Activated T-helper 9 cell treated with anti-CD3 and anti-CD28 coated beads, Interleukin-2, amount 50 U/mL, for 16 hours (primary cell): ENCODE measurements at places on chromosomes 11 and 22.
A peak's percentile ranks its signal among the peaks of the same experiment; 100 is the strongest.

GRCh38 chr11:119486691-119487259, 63.8 kb upstream of the THY1 start:
- no peak for DNase-seq

- no peak for DNase-seq
Observed at GRCh38 chr11:17343907-17344306, 7.7 kb upstream of the NCR3LG1 start.

DNA sequence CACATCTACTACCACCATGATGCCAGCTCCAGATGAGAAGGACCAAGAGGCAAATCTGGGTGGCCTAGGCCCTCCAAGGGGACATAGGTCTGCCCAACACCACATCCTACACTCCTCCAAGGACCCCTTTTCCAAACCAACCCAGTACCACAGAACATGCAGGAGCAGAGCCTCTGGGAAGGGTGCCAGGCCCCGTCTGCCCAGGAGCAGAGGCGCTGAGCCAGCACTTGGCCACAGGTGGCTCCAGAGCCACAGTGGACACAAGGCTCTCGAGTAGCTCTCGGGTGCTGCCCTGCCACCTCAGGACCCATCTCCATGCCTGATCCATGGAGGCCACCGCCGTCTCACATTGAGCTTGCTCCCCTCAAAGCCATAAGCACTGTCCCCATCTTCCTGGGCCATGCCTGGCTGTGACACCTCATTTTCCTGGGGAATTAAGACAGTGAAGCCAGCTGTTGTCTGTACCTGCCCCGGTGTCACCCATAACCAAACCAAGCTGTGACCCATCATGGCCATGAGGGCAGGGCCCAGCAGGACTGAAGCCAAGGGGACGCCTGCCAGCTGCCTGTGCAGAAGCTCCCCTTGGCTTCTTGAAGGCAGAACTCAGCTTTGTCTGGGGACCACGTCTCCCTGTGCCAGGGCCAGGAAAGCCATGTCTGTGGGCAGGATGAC, 7.4 kb downstream of the MOB2 start:
- no peak for DNase-seq

GRCh38 chr22:42021571-42021970, 23.0 kb downstream of the WBP2NL start:
- no peak for DNase-seq

GRCh38 chr11:126154691-126155090, 56.8 kb downstream of the RPUSD4 start:
- no peak for DNase-seq

- DNase-seq = no peak
Observed at GRCh38 chr11:31879681-31880080, 68.6 kb upstream of the PAX6 start.

DNA sequence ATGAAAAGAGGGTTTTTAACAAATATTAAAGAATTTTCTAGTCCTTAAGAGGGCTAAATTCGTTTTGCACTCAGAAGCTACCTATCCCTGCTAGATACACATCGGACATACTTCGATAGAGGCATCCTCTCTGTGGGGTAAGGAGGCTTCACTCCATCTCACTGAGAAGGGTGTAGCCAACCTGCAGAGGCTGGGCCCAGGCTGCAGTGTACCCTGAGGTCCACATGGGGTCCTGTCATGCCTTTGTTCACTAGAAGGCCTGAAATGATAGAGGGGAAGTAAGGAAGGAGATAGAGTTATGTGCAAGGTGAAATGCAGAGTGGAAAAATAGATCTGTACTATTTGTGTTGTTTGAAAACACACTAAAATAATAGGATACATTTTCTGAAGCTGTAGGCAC, 45.6 kb downstream of the IGSF9B start:
- DNase-seq = no peak

DNA sequence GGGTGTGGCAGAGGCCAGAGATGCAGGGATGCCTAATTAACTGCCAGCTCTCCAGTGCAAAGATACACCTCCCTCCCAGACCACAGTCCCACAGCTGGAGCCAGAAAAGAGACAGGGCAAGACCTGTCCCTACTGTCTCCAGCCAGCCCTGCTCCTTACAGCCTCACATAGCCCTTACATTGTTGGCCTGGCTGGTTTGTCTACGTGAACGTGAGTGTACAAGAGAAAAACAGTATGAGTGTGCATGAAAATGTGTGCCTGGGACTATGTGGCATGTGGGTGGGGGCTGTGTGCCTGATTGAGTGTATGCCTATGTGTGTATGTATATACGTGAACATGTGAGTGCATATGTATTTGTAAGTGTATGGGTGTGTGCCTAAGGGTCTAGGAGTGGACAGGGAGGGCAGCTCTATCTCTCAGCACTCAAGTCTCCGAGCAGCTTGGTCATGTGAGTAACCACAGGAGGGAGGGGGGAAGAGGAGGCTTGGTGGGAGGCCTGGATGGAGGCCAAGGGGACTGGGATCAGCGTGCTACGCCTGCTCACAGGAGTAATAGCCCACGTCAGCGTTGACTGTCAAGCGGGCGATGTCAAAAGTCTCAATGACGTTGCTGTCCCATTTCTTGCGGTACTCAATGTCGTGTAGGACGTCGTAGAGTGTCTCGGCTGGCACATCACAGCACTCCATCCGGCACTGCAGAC, 6.6 kb upstream of the ARAP1 start:
- no peak for DNase-seq

GRCh38 chr11:27722117-27722952, 22.1 kb upstream of the BDNF start:
- DNase-seq = no peak

DNA sequence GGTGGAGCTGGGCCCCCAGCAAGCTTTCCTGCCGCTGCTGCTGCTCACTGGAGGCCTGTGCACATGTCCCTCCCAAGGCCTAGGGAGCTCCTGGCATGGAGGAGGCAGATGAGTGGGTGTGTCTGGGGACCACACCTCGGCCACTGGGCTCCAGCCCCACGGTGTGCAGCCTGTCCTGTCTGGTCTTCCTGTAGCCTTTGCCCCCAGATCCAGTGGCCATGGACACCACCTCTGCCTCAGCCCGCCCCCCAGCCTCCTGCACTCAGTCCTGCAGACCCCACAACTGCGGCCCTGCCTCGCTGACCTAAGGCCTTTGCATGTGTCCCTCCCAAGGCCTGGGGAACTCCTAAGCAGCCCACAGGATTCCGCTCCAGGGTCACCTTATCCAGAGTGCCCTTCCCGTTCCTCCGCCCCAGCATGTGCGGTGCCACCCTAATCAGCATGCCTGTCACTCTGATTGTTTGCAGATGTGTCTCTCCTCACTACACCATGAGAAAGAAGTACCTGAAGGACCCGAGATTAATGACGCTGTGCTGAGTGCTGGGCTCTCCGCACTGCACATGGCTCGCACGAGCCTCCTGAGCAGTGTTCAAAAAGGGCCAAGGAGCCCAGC, 8.6 kb downstream of the GAL start:
- no peak for DNase-seq

- DNase-seq = no peak
Observed at GRCh38 chr11:76161261-76161961, 44.9 kb downstream of the WNT11 start.

GRCh38 chr11:57483562-57483918, 23.2 kb downstream of the RTN4RL2 start:
- no peak for DNase-seq

- DNase-seq = no peak
Observed at GRCh38 chr11:70120674-70121073, 42.6 kb downstream of the ANO1 start.

DNA sequence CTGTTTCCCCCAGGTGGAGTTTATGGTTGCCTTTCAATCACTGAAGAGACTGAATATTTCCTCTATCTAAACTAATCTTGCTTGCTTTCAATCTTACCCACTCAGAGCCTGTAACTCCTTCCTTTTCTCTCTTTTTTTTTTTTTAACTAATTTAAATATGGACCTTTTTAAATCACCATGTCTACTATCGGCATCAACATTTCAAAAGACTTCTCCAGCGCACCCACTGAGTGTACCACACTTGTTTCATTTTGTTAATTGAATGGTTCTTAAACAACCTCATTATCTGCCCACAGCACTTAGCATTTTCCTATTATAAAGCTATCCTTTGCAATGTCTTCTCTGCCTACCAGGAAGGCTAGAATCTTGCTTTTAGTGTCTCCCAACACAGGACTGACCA, 1212.5 kb downstream of the LRRC4C start:
- DNase-seq = no peak

DNA sequence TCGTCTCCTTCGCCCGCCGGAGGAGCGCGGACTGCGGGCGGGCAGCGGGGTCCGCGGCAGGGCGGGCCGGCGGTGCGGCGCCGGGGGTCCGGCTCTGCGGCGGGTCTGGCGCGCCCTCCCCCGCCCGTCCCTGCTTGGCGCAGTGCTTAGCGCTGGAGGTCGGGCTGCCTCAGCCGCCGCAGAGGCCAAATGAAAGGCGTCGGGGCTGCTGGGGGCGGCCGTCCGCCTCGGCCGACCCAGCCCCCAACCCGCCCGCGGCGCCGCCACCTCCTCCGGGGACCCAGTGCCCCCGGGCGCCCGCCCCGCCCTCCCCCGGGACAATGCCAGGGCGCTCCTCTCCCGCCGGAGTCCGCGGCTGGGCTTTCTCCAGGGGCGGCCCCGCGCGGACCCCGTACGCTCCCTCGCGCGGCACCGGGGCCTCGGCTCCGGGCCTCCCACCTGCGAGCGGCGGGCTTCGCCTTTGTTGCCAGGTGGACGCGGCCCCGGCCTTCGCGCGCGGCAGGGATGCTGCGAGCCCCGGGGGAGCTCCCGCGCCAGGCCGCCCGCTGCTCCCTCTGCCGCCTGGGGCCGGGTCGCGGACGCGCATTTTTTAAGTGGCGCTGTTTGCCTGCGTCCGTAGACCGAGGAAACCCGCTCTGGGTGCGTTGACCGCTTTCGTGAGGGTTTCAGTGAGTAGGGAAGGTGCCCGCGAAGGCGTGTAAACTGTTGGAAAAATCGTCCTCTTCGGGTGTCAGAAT, 583 bp downstream of the APLP2 start:
- DNase-seq = peak; percentile 28

DNA sequence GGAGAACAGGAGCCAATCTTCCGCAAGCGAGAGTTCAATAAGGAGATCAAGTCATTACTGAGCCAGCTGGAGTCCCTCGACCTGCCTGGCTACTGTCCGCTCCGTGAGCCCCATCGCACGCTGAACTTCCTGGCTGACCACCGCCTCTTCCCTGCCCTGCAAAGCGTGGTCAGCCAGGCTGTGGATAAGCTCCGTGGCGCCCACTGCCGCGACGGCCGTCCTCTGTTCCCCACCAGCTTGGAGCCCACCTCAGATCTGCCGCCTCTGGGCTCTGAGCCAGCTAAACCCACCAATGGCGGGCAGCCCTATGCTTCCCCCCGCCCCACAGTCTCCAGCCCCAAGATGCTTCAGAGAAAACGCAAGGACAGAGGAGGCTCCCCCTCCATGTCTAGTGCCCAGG, 2.3 kb downstream of the CCDC116 start:
- no peak for DNase-seq

GRCh38 chr11:112174789-112175598, at the start of gene BCO2:
Gene BCO2 (plus strand): TSS chr11:112175512. CDS start chr11:112175602, 90 bp downstream.
- peak; percentile 3 for DNase-seq

GRCh38 chr11:108549319-108549885, 44.2 kb downstream of the EXPH5 start:
- no peak for DNase-seq

- DNase-seq = no peak
Observed at GRCh38 chr22:41831828-41832552, 915 bp upstream of the SREBF2 start.

GRCh38 chr22:27748349-27748748, 53.2 kb downstream of the MN1 start:
- DNase-seq = no peak

DNA sequence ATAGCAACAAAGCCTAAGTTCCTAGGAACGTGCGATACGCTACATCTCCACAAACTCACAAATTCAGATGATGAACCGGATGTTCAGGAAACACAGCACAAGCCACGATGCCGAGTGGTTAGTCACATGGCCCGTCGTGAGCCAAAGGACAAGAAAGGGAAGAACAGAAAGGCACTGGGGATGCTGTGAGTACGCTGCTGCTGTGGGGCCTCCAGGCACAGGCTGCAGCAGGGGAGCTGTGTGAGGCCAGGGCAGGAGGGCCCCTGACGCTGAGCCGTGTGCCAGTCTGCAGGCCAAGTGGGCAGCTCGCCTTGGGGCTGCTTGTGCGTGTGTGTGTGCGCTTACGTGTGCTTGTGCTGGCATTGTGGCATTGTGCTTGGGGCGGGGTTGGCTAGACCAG, 89.4 kb downstream of the CTTN start:
- DNase-seq = no peak

GRCh38 chr11:87878373-87878825, 296.8 kb downstream of the RAB38 start:
- DNase-seq = no peak

DNA sequence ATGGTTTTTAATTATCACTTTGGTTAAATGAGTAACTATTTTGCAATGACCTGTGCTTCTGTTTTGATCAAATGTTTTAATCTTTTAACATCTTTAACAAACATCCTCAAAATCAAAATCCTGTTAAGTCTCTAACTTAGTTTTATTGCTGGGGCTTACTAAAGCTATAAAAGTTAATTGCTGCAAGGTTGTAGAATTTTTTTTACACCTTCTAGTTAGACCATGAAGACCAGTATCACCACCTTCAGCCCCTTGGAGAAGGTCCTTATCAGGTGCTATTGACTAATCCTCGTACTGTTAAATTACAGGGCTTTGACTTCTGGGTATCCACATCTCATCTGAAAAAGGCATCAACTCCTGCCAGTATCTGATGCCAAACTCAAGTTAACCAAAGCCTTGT, 12.3 kb upstream of the CABP2 start:
- no peak for DNase-seq

DNA sequence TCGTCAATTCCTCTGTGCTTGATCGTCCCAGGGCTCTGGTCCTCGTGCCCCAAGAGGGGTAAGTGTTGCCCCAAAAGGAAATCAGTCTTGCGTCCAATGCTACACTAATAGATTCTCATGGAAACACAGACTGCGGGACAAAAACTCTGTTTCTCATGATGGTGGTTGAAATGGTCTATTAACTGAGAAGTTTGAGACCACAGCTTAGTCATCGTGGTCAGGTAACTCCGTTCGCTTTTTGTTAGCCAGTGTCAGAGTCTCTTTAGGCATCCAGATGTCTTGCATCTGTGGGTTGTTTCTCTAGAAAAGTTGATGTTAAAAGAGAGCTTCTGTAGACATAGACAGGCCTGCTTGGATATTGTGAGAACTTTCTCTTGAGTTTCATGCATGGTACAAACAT, 104.6 kb upstream of the SORL1-AS1 start:
- DNase-seq = no peak

DNA sequence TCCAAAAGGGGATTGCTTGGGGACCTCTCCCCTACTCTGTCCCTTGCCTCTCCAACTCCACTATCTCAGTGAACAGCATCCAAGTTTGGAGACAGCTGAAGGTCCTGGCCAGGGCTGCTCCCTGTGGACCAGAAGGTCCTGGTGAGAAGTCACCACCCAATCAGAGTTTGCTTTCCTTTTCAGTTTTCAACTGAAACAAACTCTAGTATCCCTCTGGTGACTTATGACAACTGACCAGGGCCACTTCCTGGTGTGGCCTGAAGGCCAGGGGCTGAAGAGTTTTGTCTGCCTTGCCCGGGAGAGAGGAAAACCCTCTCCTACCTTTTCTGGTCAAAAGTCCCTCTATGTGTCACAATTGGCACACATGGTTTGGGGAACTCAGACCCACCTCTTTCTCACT, 5.1 kb downstream of the JAML start:
- DNase-seq = no peak

- DNase-seq = no peak
Observed at GRCh38 chr11:130847517-130847916, 68.8 kb downstream of the SNX19 start.
